ENCODE measurements at places on chromosomes 3 and 15.
A peak's percentile ranks its signal among the peaks of the same experiment; 100 is the strongest.

GRCh38 chr3:126084768-126085180, 850 bp upstream of the SLC41A3 start:
- peak; percentile 55 for DNase-seq

GRCh38 chr15:88894819-88895767, at the start of gene HAPLN3:
Gene HAPLN3, minus strand, starts transcription at chr15:88895544. Its CDS starts 8,246 bp downstream, at chr15:88887298.
- peak; percentile 22 for DNase-seq

DNA sequence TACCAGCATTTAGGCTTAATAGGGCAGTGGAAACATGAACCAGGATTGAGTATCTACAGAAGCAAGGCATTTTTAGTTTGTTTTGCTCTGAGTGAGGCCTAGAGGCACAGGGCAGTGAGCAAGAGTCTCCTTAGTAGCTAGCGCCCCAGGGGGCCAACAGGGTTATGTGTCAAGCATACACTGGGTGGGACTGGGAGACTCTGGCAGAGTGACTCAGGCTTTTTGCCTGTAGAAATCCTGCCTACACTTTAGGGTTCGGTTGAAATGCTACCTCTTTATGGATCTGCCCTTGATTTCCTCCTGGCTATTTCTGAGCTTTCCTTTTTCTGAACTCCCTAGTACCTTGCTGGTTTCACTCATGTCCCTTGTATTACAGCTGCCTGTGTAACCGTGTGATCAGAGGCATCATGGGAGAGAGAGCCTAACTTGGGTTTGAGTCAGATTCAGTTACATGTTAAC, 72.2 kb downstream of the TOP2B start:
- peak; percentile 54 for DNase-seq

- no peak for DNase-seq
These were observed 25.4 kb upstream of the CHMP2B start for GRCh38 chr3:87201727-87202126.

DNA sequence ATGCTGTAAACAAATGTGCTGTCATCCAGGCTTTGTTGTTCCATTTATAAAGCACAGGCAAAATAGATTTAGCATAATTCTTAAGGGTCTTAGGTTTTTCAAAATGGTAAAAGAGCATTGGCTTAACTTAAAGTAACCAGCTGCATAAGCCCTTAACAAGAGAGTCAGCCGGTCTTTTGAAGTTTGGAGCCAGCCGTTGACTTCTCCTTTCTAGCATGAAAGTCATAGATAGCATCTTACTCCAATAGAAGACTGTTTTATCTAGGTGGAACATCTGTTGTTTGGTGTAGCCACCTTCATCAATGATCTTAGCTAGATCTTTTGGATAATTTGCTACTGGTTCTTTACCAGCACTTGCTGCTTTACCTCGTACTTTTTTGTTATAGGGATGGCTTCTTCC, 297.5 kb upstream of the DCBLD2 start:
- DNase-seq: no peak

DNA sequence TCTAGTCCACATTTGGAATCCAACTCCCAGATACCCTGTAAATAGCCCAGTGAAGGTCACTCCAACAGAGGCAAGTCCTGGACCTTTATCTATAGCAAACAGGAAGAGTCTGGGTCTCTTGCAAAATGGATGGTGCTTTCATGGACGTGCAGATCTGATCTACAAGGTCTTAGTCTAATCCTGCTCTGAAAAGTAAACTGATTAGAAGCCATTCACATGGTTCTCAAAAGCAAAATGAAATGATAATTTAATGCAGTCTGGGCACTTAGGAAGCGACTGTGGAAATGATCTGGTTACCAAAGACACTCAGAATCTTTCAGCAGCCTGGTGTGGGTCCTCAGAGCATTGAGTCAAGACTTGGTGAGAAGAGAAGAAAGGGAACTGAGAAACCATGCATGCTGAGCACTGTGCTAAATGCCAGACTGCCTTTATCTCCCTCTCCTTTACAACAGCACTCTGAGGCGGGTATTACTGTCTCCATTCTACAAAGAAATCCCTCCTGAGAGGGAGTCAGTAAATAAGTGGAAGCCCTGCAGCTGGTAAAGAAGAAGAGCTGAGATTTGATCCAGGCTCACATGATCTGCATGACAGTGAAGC, 29.0 kb downstream of the AQP9 start:
- DNase-seq: no peak

- DNase-seq: no peak
These were observed 258.2 kb upstream of the STT3B start for GRCh38 chr3:31274326-31275024.

GRCh38 chr3:69164296-69164695, 41.9 kb upstream of the LMOD3 start:
- DNase-seq: no peak

GRCh38 chr3:46866720-46867549, 3.7 kb upstream of the MYL3 start:
- peak; percentile 63 for DNase-seq

DNA sequence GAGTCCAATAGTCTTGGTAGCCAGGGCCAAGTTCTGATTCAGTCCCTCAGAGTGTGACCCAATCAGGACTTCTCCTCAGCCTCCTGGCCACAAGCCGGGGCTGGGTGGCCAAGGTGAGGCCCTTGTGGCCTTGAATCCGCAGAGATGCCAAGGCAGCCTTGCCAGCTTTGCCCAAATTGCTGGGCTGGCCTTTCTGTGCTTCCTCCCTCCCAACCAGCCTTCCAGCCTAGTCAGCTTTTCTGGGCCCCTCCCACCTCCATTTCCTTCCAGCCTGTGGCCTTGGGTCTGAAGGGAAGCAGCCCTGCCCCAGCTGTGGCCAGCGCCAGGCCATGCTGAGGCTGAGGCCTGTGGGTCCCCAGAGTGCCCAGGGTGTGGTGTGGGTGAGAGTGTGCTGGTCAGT, 34.3 kb upstream of the ANKDD1A start:
- DNase-seq: no peak

DNA sequence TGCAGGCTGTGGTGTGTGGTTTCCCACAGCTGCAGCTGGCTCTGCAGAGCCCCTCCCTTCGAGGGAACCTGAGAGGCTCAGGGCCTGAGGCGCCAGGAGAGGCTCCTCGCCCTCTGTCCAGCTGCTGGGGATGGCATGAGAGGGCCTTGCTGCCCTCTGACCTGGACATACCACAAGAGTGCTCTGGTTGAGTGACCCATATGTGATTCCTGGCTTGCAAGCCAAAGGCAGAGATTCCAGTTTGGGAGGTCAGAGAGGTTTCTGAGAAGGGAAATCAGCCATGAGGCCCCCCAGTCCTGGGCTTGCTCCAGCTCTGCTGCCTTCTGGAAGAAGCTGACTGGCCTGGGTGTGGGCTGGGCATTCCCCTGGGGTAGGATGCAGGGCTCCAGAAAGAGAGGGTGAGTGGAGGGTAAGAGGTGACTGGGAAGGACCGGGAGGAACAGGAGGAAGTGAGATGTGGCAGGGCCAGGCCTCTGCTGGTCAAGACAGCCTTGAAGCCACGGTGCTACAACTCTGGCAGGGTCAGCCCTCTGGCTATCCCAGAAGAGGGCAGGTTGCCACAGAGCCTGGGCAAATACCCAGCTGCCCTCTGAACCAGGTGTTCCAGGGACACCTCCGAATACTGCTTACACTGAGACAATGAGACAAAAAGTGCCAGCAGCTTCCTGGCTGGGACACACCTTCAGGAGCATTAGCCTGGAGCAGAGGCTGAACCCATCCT, 16.0 kb upstream of the SRP14 start:
- DNase-seq: no peak

- peak; percentile 63 for DNase-seq
These were observed 7.1 kb downstream of the CPN2 start for GRCh38 chr3:194344012-194344411.

- no peak for DNase-seq
These were observed 90.0 kb upstream of the ANKRD34C start for GRCh38 chr15:79192462-79193036.

- no peak for DNase-seq
These were observed 62.7 kb downstream of the ASTE1 start for GRCh38 chr3:130963878-130964277.

- DNase-seq: no peak
These were observed 8.7 kb upstream of the MBNL1 start for GRCh38 chr3:152260026-152260425.

GRCh38 chr15:75171408-75171807, 30.3 kb upstream of the C15orf39 start:
- peak; percentile 85 for DNase-seq

- DNase-seq: no peak
These were observed 765.0 kb downstream of the IGSF11 start for GRCh38 chr3:118269537-118270125.

DNA sequence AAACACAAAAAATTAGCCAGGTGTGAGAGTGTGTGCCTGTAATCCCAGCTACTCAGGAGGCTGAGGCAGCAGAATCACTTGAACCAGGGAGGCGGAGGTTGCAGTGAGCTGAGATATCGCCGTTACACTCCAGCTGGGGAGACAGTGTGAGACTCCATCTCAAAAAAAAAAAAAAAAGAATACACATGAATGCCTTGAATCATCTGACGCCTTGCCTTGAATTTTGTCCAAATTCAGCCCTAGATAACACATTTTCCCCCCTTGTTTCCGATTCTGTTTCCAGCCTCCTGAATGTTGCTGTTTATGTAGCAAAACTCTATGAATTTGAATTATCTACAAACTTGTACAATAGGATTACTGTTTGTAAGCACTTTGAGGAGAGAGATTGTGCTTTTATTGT, 98.7 kb upstream of the ARL6 start:
- no peak for DNase-seq

GRCh38 chr15:75599401-75599800, 20.3 kb upstream of the PTPN9 start:
- no peak for DNase-seq

- no peak for DNase-seq
These were observed 22.5 kb downstream of the MAP2K5 start for GRCh38 chr15:67564968-67565345.

DNA sequence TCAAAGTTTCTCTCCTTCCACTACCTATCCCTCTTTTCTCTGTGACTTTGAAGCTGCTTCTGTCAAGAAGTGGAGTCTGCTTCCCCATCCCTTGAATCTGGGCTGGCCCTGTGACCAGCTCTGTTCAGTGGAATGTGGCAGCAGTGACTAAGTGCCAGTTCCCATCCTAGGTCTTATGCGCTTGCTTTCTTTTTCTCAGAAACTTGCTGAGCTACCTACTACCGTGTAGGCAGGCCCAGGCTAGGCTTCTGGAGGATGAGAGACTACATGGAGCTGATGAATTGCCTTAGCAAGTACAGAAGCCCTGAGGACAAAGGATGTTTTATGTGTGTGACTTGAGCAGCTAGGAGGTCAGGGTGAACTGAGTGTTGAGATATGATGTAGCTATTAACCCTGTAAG, 123.2 kb downstream of the PDCD6IP start:
- DNase-seq: no peak

GRCh38 chr15:48292458-48292857, 38.8 kb upstream of the DUT start:
- no peak for DNase-seq

- DNase-seq: peak; percentile 81
These were observed 4.4 kb upstream of the CLDN11 start for GRCh38 chr3:170414202-170414663.

GRCh38 chr3:100269410-100270214, 8.8 kb downstream of the TBC1D23 start:
- DNase-seq: no peak

DNA sequence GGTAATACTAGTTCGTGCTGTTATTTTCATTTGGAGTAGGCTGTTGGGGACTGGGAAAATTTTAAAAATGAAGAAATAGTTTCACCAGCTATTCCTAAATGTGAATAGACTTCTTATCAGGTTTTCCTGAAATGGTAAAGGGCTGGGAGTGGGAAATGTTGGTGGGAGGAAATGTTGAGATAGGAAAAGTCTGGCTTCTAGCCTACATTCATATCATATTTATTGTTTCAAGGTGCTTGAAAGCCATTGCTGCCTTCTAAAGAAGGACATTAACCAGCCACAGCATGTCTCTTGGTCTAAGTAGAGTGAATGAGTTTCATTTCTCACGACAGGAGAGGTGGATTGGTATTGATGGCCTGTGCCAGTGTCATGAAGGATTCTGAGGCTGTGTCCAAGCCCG, 197.1 kb upstream of the BHLHE40 start:
- no peak for DNase-seq

DNA sequence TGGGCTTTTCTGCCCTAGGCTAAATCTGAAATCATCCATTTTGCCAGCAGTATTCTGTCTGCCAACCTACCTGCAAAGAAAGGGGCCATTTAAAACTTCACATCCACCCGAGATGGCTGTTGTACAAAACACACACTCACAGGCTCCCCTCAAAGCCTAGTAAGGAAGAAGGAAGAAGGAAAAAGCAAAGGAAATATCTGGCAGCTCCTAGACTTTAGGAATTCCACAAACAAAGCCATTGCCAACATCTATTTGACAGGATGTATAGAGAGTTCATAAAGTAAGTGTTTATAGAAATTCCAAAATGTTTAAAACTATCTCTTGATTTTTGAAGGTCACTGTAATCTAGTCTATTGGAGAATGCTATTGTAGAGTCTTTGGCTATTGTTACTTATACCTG, 91.9 kb upstream of the THBS1 start:
- DNase-seq: no peak

DNA sequence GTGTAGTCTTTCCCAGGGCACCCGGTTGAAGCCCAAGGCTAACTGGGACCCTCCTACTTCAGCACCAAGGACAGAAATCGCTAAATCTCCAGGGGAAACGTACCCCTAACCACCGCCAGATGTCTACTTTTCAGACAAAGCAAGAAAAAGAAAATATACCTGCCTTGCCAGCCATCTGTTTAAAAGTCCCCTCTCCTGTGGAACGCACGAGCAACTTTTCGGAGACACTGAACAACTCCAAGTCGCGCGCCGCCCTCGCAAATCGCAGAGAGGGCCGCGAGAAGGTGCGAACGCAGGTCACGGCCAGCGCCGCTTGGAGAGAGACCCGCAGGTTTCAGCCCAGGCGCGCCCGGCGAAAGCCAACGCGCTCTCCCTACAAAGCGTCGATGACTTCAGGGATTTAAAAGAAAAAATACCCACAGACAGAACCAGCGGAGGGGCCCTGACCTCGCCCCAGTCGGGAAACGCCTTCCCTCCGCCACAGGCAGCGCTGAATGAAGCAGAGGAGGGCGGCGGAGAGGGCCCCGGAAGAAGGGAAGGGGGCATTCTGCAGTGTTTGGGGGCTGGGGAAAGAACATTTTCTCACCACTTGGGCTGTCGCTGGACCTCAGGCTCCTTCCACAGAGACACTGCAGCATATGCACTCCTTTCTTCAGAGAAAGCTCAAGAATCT, 213.1 kb downstream of the FGF12 start:
- peak; percentile 8 for DNase-seq

- no peak for DNase-seq
These were observed 8.8 kb downstream of the PRICKLE2 start for GRCh38 chr3:64216274-64217147.

DNA sequence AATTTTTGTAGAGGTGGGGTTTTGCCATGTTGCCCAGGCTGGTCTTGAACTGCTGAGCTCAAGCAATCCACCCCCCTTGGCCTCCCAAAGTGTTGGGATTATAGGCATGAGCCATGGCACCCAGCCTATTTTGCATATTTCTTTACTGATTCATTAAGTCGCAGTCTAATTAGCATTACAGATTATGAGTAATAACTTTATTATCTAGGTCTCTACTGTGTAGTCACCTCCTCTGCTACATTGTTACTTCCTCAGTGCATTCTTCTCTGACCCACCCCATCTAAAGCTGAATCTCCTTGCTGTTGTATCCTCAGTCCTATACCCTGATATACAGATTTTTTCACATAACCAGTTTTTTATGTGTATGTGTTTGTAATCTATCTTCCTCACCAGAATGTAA, 61.7 kb downstream of the TFDP2 start:
- DNase-seq: no peak

GRCh38 chr15:76330080-76330680, 6.4 kb upstream of the ISL2 start:
- DNase-seq: peak; percentile 54

GRCh38 chr3:135082706-135083105, 287.6 kb downstream of the EPHB1 start:
- no peak for DNase-seq

GRCh38 chr3:52014613-52015012, 18.9 kb upstream of the RPL29 start:
- peak; percentile 29 for DNase-seq
